ENCODE measurements at places on chromosomes 3 and 15.
A peak's percentile ranks its signal among the peaks of the same experiment; 100 is the strongest.

GRCh38 chr3:53473422-53473821 is 21.0 kb upstream of the CACNA1D start:
- no peak for DNase-seq

DNA sequence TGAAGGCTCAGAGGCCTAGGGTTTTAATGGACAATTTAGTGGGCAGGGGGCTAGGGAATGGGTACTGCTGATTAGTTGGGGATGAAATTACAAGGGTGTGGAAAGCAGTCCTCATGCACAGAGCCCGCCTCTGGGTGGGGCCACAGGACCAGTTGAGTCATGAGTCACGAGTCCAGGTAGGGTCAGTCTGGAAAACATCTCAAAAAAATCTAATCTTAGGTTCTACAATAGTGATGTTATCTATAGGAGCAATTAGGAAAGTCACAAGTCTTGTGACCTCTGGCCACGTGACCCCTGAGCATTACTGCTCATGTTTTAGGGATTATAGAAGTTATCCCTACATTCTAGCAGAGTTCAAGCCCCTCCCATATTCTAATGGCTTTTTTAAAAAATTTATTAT is 18.6 kb upstream of the IREB2 start:
- DNase-seq: no peak

GRCh38 chr3:44827196-44827595 is 34.5 kb upstream of the TMEM42 start:
- DNase-seq: no peak

- peak; percentile 76 for DNase-seq
These were observed 23.4 kb upstream of the SLC2A2 start for GRCh38 chr3:171049861-171050444.

DNA sequence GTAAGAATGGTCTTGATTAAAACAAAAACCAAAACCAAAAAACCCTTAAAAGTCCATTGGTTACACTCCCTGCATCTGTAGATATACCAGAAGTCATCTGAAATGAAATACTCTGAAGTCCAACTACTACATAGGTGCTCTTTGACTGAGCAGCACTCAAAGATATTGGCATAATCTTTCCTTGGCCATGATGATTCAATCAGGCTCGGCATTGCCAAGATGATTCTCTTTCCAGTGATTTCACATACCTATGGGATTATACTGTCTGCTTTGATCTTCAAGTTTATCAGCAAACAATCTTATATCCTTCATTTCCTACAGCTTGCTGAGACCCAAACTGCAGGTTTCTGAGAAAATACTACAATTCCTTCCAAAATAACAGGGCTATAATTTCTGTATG is 35.9 kb upstream of the DIPK2A start:
- DNase-seq: no peak

DNA sequence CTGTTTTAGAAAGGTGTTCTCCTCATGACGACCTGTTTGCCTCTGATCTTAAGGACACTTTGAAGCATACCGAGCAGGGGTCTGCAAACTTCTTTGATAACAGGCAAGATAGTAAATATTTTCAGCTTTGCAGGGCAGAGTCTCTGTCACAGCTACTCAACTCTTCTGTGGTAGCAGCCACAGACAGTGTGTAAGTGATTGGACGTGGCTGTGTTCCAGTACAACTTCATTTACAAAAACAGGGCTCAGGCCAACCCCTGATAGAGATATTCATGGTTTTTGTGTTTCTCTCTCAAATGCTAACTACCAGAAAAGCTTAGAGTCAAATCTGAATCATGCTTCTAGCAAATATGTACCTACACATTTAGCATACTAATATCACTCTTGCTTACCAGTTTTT is 51.5 kb downstream of the TGFBR2 start:
- DNase-seq: no peak

GRCh38 chr15:33506781-33507296 is 196.1 kb downstream of the RYR3 start:
- no peak for DNase-seq

GRCh38 chr15:73344056-73344455 is 24.7 kb downstream of the HCN4 start:
- DNase-seq: no peak

- DNase-seq: no peak
These were observed 70.2 kb downstream of the CLDN1 start for GRCh38 chr3:190252080-190252479.

DNA sequence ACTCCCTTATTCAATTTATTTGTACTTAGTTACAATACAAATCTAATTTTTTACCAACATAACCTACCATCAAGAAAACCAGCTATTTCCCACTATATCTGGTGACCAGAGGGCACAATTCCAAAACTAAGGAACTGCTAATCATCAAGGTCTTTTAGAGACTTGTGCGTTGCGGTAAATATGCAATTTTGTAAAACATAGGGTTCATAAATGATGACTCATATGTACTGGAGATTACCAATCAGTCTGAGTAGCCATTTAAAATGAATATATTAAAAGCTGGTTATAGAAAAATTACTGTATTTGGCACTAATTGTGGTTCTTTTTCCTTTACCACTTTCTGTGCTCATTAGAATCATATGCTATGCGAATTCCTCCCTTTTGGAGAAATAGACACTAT is 859.6 kb downstream of the ROBO1 start:
- no peak for DNase-seq
